ENCODE measurements at places on chromosomes 6 and 20. TPM values are rescaled to one million over a fixed set of nuclear protein-coding genes. Genes with fewer than 3 reads are reported as not detected.

- DNase-seq: no peak
Measured at GRCh38 chr20:49751397-49751736, 37.7 kb upstream of the B4GALT5 start.

DNA sequence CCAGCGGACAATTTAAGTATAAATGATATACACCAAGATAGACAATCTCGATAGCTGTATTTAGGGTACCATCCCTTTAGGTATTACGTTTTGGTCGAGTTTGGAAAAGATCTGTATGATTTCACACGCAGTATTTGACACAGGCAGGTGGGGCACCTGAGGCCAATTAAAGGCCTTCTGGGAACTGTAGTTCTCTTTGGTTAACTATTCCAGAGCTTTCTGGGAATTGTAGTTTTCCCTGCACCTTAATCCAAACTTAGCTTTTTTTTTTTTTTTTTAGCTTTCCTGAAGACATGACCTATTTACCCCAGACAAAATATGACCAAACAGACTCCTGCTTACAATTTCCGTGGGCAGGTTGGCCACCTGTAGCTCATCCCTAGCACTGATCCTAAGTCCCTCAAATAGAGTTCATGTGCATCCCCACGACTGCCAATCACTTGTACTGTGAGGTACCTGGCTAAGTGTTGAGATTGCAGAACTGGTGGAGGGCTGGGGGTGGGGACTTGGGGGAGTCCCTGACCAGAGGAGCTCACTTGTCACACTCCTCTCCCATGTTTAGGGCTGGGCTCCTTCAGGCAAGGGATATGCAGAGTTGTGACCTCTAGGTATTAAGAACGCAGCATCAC, 999 bp upstream of the EHMT2 start:
- no peak for DNase-seq

DNA sequence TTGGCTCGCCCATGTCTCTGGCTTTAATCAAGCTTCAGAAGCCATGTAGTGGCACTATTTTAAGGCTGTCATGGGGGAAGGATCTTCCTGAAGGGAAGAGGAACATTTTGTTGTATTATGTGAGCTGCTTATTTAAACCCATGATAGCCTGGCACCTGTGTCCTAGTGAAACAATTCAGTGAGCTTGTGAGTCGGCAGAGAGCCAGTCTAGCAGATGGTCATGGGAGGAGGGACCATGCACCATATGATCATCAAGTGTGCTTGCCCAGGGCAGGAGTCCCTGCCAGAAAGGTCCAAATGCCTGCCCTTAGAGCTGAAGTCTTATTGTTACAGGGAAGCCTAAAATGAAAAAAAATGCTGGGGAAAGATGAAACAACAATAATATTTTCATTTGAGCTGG, 132.9 kb downstream of the PRDM13 start:
- no peak for DNase-seq

DNA sequence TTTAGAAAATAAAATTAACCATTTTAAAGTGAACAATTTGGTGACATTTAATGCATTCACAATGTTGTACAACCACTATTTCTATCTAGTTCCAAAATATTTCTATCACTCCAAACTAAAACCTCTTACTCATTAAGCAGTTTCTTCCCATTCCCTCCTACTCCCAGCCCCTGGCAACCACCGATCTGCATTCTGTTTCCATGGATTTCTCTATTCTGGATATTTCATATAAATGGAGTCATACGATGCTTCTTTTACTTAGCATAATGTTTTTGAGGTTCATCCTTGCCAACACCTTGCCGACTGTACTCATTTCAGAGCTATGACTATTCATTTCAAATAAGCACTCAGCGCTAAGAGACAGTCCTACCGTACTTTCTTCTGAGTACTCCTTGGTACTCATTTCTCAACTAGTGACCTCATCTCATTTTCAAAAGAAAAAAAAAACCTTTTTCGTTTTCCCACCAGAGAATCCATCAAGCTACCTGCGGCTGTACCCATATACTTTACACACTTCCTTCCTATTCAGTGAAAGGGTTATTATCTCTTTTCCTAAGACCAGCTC, 259.2 kb downstream of the UTRN start:
- DNase-seq: no peak

GRCh38 chr20:46767127-46767761, 57.8 kb downstream of the SLC2A10 start:
- no peak for DNase-seq

GRCh38 chr20:57503035-57503658, 21.8 kb downstream of the CTCFL start:
- no peak for DNase-seq

DNA sequence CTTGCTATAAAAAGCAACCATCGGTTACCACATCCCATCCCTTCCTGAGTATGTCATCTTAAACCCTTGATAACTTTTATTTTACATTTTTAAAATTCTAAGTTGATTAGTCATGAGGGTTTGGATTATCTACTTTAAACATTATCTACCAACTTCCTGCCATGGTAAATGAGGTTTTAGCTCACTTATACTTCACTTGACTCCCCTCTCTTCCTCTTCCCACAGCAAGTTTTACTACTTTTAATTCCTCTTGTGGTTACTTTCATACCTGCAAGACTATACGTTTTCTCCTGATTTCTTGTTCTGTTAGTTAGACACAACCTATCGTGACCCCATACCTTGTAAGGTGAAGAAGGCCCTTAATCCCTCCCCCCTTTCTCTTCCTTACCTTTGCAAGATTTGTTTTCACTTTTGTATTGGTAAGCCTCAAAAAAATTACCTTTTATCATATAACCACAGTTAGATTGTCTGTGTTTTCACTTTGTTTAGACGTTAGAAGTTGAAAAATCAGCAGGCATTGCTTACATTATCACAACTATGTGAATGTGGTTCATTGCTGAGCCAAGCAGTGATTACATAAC, 60.1 kb upstream of the OGFRL1 start:
- DNase-seq: no peak

SNX3 gene
- 256 TPM for polyA plus RNA-seq

DNA sequence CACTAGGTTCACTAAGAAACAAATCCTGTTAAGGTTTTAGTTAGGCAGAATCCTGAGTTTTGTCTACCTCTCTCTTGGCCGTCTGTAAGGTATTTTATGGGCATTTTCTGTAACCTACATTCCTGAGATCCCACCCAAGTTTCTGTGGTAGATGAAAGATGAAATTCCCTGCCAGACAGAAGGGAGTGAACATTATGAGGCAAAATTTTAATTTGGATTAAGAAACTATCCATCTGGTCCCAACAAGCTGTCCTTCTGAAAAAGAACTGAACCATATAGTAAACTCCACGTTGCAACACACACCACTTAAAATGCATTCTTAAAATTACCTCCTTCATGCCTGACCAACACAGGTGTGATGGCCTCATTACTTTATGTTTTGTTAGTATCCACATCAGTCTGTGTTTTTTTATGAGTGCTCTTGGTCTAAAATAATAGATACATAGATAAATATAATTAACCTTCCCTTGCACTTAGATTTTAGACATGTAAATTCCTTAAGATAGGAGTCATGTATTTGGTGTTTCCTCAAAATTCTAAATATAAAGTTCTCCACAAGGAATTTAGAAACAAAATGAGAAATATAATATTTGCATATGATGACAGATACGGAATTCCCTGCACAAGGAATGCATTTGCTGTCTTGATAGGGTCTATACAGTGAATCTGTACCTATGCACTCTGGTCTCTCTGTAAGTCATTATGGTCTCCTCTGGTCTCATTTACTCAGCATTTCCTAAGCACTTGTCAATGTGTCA, 86.5 kb downstream of the CHD6 start:
- DNase-seq: no peak

- no peak for DNase-seq
Measured at GRCh38 chr6:147582991-147583390, 74.5 kb downstream of the SAMD5 start.

ABHD12 gene
- polyA plus RNA-seq: 47.3 TPM

- no peak for DNase-seq
Measured at GRCh38 chr6:51613558-51613957, 473.9 kb downstream of the PKHD1 start.

DNA sequence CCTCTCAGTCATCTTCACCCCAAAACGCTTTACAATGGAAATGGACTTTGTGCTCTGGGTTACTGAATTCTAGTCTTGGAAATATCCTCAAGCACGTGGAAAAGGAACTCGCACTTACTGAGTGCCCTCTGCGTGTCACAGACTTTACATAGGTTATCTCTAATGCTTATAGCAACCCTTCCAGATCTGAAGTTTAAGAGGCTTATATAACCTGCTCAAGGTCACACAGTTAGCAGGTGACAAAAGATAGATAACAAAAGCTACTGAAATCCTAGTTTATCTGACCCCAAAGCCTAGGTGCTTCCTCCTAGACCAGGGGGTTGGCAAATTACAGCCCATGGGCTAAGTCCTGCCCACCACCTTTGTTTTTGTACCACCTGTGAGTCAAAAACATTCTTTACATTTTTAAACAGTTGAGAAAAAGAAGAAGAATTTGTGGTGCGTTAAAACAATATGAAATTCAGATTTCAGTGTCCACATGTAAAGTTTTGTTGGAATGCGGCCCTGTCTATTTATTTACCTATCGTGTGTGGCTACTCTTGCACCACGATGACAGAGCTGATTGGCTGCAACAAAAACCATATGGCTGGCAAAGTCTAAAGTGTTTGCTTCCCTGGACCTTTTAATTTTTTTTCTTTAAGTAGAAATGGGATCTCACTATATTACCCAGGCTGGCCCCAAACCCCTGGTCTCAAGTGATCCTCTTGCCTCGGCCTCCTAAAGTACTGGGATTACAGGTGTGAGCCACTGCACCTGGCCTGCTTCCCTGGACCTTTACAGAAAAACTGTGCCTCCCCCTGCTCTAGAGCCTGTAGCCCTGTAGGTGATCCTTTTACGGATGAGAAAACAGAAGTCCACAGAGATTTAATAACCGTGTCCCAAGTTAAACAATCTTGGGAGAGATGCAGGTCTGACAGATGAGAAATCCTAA, 110.2 kb upstream of the RREB1 start:
- no peak for DNase-seq

DNA sequence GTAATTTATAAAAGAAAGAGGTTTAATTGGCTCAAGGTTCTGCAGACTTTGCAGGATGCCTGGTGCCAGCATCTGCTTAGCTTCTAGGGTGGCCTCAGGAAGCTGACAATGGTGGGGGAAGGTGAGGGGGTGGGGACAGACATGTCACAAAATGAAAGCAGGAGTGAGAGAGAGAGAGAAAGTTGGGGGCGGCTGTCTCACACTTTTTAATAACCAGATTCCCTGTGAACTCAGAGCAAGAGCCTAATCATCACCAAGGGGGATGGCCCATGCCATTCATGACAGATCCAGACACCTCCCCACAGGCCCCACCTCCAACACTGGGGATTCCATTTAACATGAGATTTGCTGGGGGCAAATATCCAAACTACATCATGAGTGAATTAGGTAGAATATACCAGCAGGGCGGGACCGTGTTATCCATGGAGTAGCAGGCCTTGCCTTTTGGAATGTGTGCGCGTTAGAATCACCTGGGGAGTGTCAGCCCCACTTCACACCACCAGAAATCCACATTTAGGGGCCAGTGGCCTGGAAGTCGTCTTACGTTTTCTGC, 258.8 kb downstream of the CDH4 start:
- DNase-seq: no peak

SAMD5 gene
- polyA plus RNA-seq: 12.7 TPM
